ENCODE measurements at places on chromosomes 11 and 22.

- peaks cover 7% of the 10 kb centered on the region for H3K4me1 ChIP-seq
- no peak overlapping the region for H3K4me3 ChIP-seq
- no peak for DNase-seq
- peak overlapping the region; percentile 50 for H3K27ac ChIP-seq
- no peaks in the 10 kb centered on the region for H3K36me3 ChIP-seq
Measured at GRCh38 chr11:128726458-128727139, 32.7 kb downstream of the FLI1 start.

- no peaks in the 10 kb centered on the region for H3K27me3 ChIP-seq
- H3K4me3 ChIP-seq, result no peak overlapping the region
- H3K36me3 ChIP-seq, result no peaks in the 10 kb centered on the region
- no peak overlapping the region for H3K27ac ChIP-seq
Measured at GRCh38 chr11:2835296-2835695, 50.3 kb downstream of the CDKN1C start.

DNA sequence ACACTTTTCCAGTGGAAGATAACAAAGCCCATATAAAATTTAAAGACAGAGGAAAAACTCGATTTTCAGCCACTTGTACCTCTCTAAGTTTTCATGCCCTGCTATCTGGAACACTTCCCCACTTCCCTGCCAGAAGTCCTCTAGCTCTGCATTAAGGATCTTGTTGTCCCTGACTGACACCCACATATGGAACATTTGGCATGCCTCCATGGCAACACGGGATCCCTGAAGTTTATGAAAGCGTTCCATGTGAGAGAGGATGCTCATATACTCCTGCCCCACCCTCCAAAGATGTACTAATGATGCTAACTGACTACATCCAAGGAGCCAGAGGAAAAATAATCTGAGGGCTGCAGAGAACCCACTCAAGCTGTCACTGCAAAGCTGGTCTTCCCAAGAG, 8.8 kb upstream of the C11orf91 start:
- no peaks in the 10 kb centered on the region for H3K27me3 ChIP-seq
- no peak for DNase-seq
- no peak overlapping the region for H3K4me3 ChIP-seq
- H3K4me1 ChIP-seq, result peaks cover 82% of the 10 kb centered on the region
- no peaks in the 10 kb centered on the region for H3K36me3 ChIP-seq

DNA sequence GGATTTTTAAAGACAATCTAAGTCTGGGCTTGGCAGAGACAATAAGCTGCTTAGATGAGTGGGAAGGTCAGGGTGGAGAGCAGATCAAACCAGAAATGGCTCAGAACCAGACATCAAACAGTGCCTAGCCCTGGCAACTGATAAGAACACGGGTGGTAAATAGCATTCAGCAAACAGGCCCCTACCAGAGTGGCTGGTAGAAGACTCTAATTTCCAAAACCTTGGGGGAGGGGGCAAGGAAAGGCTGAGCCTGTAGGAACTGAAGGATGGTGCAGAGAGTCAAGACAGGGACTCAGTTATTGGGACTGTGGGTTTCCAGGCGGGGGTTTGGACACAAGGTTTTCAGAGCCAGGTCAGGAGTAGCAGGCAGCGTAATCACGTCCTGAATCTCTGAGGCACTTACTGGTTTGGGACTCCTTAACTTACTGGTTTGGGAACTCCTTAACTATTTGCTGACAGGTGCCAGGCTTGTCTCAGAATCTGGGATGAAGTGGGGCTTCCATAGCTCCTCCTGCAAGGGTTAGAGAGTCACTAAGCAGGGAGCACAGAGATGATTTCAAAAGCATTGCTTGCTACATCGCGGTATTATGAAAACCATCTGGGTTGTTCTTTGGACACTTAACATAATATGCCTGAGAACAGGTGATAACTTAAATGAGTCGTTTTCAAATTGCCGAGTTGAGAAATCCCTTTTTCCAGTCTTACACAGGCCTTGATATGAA, 5.7 kb upstream of the ABTB2 start:
- H3K4me1 ChIP-seq, result peaks cover 12% of the 10 kb centered on the region
- no peaks in the 10 kb centered on the region for H3K27me3 ChIP-seq
- H3K27ac ChIP-seq, result no peak overlapping the region
- no peak overlapping the region for H3K4me3 ChIP-seq
- H3K36me3 ChIP-seq, result no peaks in the 10 kb centered on the region

GRCh38 chr22:32707971-32708370, 93.5 kb upstream of the TIMP3 start:
- H3K4me3 ChIP-seq, result no peak overlapping the region
- DNase-seq, result no peak
- H3K27me3 ChIP-seq, result no peaks in the 10 kb centered on the region
- no peak overlapping the region for H3K27ac ChIP-seq

DNA sequence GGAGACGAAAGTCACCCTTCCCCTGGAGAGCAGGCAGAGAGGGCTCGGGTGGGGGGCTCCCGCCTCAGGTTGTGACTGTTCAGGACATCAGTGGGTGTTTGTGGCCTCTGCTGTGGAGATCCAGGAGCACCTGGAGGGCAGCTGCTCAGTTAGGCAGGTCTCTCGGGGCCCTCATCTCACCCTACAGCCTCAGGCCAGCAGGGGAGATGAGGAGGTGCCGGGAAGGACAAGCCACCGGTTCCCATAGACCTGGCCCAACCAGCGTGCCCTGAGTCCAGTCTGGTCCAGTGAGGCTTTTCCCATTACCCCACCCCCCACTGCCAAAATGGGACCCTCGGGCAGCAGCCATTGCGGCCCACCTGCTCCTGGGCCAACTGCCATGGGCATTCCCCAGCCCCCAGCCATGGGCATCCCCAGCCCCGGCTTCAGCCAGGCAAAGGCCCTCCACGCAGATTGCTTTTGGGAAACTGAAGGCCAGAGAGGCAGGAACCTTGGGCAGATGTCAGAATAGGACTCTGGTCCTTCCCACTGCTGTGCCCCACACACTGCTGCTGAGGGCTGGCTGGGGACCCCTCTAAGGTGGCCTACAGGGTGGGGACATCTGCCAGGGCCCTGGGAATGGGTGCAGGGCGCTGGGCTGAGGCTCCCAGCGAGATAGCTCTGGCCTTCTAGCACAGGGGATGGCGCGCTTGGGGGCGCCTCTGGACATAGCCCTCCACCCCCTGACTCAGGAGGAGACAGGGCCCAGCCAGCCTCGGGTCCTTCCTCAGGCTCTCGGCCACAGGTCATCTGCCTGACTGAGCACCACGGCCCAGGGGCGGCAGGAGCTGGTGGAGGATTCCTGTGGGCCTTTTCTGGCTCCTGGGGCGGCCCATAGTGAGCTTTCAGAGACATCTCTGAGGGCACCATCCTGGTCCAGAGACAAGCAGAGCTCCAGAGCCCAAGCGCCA, 4.8 kb downstream of the PIM3 start:
- H3K4me1 ChIP-seq, result no peaks in the 10 kb centered on the region
- H3K4me3 ChIP-seq, result no peak overlapping the region
- H3K36me3 ChIP-seq, result peaks cover 3% of the 10 kb centered on the region
- DNase-seq, result no peak
- peak overlapping the region; percentile 89 for H3K27ac ChIP-seq

DNA sequence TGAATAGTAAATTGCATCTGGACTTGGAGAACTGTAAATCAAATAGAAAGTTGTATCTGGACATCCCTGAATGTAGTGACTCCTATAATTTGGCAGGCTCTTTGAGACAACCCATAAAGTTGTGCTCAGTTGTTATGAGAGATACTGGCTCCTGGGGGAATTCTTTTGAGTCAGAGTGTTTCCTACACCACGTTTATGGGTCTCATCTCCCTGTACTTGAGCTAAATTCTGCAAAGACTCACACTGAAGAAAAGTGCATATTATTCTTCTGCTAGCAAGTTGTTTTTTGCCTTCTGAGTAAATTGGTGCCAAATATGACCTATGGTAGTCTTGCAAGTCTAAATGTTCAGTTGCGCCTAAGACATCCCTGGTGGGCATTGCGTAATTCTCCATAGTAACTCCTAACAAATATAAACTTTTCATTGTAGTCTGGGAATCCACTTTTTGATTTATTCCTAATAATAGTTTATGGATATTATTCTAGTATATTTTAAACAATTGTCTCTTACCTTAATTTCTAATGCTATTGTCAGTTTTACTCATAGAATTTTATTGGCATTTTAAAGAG, 5.0 kb downstream of the ZNF215 start:
- H3K4me1 ChIP-seq, result peaks cover 14% of the 10 kb centered on the region
- H3K27me3 ChIP-seq, result no peaks in the 10 kb centered on the region
- no peak overlapping the region for H3K27ac ChIP-seq
- DNase-seq, result no peak
- H3K36me3 ChIP-seq, result no peaks in the 10 kb centered on the region
- no peak overlapping the region for H3K4me3 ChIP-seq

DNA sequence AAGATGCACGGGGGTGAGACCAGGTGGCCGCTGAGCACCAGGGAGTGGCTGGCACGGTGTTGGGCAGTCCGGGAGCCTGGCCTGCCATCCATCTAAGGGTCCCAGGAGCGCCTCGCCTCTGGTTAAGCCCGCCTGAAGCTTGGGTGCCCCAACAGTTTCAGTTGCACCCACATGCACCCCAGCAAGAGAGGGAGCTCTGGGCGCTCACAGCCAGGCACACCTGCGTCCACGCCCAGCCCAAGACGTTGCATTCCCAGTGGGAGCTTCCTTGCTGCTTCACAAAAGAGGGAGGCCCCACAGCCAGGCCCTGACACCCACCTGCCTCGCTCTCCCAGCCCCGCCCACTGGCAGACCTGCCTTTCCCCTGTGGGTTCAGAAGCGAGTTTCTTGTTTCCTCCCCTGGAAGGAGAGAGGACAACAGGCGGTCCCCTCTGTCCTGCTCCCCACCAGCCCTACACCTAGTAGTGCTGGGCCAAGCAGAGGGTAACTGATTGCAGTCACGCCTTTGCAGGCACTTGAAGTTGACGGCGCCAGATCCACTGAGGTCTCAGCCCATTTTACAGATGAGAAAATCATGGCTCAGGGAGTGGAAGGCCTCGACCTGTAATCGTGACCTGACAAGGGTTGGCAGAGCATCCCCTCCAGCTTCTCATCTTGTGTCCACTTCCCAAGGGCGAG, 35.4 kb downstream of the OSBPL5 start:
- no peak for DNase-seq
- H3K4me3 ChIP-seq, result no peak overlapping the region
- H3K27ac ChIP-seq, result peak overlapping the region; percentile 37
- H3K36me3 ChIP-seq, result no peaks in the 10 kb centered on the region
- H3K27me3 ChIP-seq, result no peaks in the 10 kb centered on the region
- peaks cover 8% of the 10 kb centered on the region for H3K4me1 ChIP-seq

GRCh38 chr11:47175746-47176327, 842 bp downstream of the ARFGAP2 start:
- DNase-seq, result no peak
- H3K27ac ChIP-seq, result peak overlapping the region; percentile 97
- H3K4me1 ChIP-seq, result peaks cover 24% of the 10 kb centered on the region

DNA sequence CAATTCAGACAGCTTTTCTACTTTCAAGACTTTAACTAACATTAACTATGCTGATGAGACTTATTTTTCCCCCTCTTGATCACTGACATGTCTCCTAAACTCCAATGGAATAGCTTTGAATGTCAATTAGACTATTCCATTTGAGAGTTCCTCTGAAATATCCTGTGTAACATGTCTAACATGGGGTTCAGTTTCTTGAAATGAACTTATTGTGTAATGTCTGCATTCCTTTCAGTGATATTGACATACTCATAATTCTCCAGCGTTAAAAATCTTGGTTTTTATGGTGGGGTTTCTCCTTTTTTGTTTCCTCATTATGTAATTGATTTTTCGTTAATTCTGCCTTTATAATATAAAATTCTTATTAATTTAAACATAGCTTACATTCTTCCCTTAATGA, 37.7 kb upstream of the SPTBN2 start:
- H3K36me3 ChIP-seq, result no peaks in the 10 kb centered on the region
- no peak overlapping the region for H3K27ac ChIP-seq
- H3K4me1 ChIP-seq, result no peaks in the 10 kb centered on the region
- no peak overlapping the region for H3K4me3 ChIP-seq
- DNase-seq, result no peak

- no peak overlapping the region for H3K4me3 ChIP-seq
- DNase-seq, result no peak
- no peaks in the 10 kb centered on the region for H3K27me3 ChIP-seq
- H3K4me1 ChIP-seq, result peaks cover 37% of the 10 kb centered on the region
Measured at GRCh38 chr22:21816787-21817496, 50.5 kb downstream of the MAPK1 start.

DNA sequence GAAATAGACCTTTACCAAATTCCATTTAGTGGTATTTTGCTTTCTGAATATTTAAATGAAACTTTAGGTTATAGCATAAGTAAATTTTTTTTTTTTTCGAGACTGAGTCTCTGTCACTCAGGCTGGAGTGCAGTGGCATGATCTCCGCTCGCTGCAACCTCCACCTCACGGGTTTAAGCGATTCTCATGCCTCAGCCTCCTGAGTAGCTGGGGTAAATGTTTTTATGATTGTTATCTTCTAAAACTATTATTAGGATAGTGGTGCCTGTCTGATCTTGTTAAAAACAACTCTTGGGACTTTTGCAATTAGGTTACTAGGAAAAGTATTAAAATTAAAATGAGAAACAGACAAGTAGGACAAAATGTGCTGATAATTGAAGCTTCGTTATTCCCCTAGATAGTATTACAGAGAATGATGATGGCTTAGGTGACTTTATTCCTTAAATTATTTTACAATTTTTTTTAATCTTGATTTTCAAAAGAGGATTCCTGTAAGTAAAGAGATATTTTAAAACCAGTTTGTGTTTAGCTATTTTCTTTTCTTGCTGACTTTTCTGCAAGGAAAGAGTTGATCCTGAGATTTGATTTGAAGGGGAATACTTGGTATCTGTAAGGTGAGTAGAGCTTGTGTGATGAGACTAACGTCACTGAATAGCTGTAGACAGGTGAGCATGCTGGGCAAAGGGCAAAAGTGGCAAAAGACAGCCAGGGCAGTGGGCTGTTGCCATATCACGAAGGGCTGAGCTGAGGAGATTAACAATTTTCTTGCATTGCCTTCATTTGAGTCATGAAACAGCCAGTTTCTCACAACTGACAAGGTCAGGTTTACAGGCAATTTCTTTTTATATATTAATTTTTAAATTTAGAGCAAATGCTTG, 20.8 kb downstream of the CRKL start:
- H3K27me3 ChIP-seq, result no peaks in the 10 kb centered on the region
- H3K27ac ChIP-seq, result no peak overlapping the region
- H3K4me3 ChIP-seq, result no peak overlapping the region
- peaks cover 22% of the 10 kb centered on the region for H3K4me1 ChIP-seq
- H3K36me3 ChIP-seq, result peaks cover 8% of the 10 kb centered on the region

DNA sequence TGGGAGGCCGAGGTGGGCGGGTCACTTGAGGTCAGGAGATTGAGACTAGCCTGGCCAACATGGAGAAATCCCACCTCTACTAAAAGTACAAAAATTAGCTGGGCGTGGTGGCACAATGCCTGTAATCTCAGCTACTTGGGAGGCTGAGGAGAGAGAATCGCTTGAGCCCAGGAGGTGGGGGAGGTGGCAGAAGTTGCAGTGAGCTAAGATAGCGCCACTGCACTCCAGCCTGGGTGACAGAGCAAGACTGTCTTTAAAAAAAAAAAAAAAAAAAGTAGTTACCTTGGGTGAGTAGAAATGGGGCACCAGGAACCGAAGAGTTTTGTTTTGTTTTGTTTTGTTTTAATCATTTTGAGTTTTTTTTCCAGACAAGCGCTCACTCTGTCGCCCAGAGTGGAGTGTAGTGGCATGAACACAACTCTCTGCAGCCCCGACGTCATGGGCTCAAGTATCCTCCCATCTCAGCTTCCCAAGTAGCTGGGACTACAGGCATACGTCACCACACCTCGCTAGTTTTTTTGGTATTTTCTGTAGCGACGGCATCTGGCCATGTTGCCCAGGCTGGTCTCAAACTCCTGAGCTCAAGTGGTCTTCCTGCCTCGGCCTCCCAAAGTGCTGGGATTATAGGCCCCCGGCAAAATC, 15.8 kb downstream of the THAP12 start:
- no peak overlapping the region for H3K27ac ChIP-seq
- H3K4me1 ChIP-seq, result peaks cover 29% of the 10 kb centered on the region
- no peak for DNase-seq
- no peaks in the 10 kb centered on the region for H3K36me3 ChIP-seq

All from tibial nerve (tissue), 4 donors.